ENCODE measurements at places on chromosomes 1 and 21. TPM values are rescaled to one million over a fixed set of nuclear protein-coding genes. Genes with fewer than 3 reads are reported as not detected.

The PTGFRN gene
- total RNA-seq, result 15.5 TPM

The ATP6V1G3 gene
- not detected for total RNA-seq

The CHRM3 gene
- 0.06 TPM for total RNA-seq

The GRIK1 gene
- total RNA-seq, result not detected

The OR2L3 gene
- total RNA-seq, result not detected

The FCRL5 gene
- not detected for total RNA-seq

The SPRR2E gene
- total RNA-seq, result not detected

The SERTAD4 gene
- total RNA-seq, result 0.89 TPM

The DSCAM gene
- not detected for total RNA-seq

The SPATA46 gene
- total RNA-seq, result not detected

The CATSPERE gene
- total RNA-seq, result not detected

The OPTC gene
- not detected for total RNA-seq

The ADORA1 gene
- total RNA-seq, result 0.73 TPM

The DRAM2 gene
- total RNA-seq, result 24.2 TPM

The TMEM59 gene
- 123 TPM for total RNA-seq

The IFI16 gene
- total RNA-seq, result 4.4 TPM

The MAN1C1 gene
- 0.09 TPM for total RNA-seq

The KRTAP19-3 gene
- not detected for total RNA-seq

The PPIAL4G gene
- not detected for total RNA-seq

The TMEM79 gene
- 7.7 TPM for total RNA-seq

The CELA2B gene
- total RNA-seq, result not detected

The FOXD2 gene
- total RNA-seq, result 0.38 TPM

Measured in A549 treated with RU486 at 1 μM for 4 hours (cell line).